ENCODE measurements at places on chromosomes 1 and 21. TPM values are rescaled to one million over a fixed set of nuclear protein-coding genes. Genes with fewer than 3 reads are reported as not detected.

DNA sequence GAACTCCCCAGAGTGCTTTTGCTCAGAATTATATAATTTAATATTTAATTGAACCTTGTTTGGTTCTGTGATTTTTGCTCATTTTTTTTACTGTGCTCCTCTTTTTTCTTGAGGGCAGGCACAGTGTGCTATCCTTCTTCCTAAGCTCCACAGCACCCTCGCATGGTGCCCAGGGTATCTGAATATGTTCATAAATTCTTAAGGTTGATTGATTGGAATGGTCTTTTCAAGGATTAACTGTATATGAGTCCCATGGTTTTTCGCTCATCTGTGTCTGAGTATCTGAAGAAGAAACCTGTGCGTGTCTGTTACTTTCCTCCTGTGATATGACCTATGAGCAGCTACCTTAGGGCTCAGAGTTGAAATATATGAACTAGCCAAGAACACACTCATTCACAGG lies 393.7 kb downstream of the HLX start:
- no peak overlapping the region for H3K4me3 ChIP-seq
- H3K27me3 ChIP-seq: no peaks in the 10 kb centered on the region
- H3K36me3 ChIP-seq: no peaks in the 10 kb centered on the region
- no peaks in the 10 kb centered on the region for H3K4me1 ChIP-seq

GRCh38 chr1:32498751-32499150 lies 33.9 kb downstream of the ZBTB8B start:
- H3K4me3 ChIP-seq: no peak overlapping the region
- no peaks in the 10 kb centered on the region for H3K36me3 ChIP-seq
- peaks cover 11% of the 10 kb centered on the region for H3K4me1 ChIP-seq

DNA sequence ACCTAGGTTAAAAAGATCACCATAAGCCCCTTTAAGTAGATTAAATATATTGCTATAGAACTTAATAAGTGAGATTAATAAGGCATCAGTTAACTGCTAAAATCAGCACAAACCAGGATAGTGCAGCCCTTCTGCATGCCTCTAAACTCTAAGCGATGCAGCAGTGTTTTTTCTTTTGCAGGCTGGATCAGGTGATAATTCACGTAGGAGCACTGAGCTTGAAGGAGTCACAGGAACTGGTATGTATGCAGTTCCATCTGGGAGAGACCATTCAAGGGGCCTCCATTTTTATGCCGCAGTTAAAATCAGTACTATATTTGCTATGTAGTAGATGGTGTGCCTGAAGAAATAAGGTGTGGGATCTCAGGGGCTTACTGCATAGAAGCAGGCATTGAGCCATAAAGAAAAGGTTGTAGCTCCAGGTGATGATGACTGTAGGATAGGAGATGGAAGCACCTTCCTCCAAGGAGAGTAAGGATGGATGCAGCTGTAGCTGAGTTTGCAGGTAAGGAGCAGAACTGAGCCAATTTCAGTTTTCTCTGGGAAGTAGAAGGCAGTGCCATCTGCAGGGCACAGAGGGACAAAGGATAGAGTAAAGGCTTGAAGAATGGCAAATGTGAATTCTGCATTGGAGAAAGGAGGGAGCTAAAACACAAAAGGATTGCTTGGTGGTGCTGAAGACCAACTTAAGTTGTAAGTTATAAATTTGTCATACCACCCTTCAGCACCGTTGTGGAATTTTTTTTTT lies 22.6 kb downstream of the NPL start:
- H3K27me3 ChIP-seq: no peaks in the 10 kb centered on the region
- H3K36me3 ChIP-seq: peaks cover 8% of the 10 kb centered on the region
- no peak for DNase-seq
- H3K4me3 ChIP-seq: no peak overlapping the region
- H3K4me1 ChIP-seq: no peaks in the 10 kb centered on the region

DCST2 gene
- 0.38 TPM for polyA plus RNA-seq

THEMIS2 gene
- 1.5 TPM for polyA plus RNA-seq

PDIK1L gene
- 2.4 TPM for polyA plus RNA-seq
